ENCODE measurements at places on chromosomes 4 and X.

- no peak for DNase-seq
These were observed 8.4 kb downstream of the DCUN1D4 start for GRCh38 chr4:51851090-51851936.

GRCh38 chrX:134932528-134933217, 58.1 kb upstream of the SMIM10 start:
- no peak for DNase-seq

- no peak for DNase-seq
These were observed 753.2 kb downstream of the ARAP2 start for GRCh38 chr4:35491093-35491492.

DNA sequence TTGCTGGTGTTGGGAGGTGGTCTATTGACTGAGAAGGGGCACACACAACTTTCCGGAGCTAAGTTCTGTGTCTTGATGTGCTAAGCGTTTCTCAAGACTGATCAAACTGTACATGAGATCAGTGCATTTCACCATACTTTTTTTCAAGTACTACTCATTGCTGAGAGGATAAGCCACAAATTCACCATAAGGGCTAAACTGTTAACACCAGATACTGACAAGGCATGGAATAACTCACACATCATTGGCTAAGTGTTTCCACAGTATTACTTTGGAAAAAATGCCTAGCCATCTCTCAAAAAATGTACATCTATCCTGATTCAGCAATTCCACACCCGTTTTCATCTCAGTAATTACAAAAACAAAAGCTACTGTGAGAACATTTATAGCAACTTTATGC, 13.0 kb downstream of the RBMX start:
- DNase-seq: no peak

DNA sequence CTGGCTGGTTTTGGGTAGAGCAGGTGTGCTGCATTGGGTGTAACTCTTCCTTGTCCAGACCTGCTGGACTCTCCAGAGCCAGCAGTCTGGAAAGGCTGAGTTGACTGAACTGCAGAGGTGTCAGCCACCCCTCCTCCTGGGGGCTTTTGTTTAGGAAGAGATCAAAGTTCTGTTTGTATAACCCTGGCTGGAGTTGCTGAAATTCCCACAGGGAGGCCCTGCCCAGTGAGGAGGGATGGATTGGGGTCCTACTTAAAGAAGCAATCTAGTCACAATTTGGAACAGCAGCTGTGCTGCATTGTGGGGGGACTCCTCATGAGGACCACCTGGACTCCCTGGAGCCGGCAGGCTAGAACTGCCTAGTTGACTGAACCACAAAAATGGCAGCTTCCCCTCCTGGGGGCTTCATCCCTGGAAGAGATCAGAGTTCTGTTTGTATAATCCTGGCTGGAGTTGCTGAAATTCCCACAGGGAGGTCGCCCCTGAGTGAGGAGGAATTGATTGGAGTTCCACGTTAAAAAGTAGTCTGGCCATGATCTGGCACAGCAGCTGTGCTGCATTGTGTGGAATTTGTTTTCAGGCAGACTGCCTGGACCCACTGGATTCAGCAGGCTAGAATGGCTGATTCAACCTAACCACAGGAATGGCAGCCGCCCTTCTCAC, 264.9 kb upstream of the ZC4H2 start:
- no peak for DNase-seq

GRCh38 chr4:127498366-127498765, 134.4 kb upstream of the INTU start:
- DNase-seq: no peak

GRCh38 chr4:187383181-187383580, 612.4 kb upstream of the ZFP42 start:
- DNase-seq: no peak
